ENCODE measurements at places on chromosomes 11 and 22.

GRCh38 chr22:48517039-48518030, 1310.3 kb downstream of the BRD1 start:
- no peak for DNase-seq

DNA sequence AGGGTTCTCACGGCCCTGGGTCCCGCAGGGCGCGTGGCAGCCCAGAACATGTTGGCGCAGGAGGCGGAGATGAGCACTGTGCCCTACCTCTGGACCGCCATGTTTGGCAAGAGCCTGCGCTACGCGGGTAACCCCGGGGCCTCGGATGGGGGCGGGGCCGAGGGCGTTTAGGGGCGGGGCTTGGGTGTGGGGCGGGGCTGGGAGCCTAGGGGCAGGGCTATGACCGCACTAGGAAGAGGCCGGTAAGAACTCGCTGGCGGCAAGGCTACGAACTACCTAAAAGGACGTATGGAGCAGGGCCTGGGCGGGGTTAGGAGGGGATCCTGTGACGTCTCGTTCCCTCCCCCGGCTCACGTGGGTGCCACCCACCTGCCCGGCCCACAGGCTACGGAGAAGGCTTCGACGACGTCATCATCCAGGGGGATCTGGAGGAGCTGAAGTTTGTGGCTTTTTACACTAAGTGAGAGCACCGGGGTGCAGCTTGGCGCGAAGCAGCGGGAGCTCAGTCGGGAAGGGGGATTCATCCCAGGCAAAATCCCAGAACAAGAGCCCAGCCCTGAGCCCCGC, 2.8 kb upstream of the LZTR1 start:
- DNase-seq: no peak

DNA sequence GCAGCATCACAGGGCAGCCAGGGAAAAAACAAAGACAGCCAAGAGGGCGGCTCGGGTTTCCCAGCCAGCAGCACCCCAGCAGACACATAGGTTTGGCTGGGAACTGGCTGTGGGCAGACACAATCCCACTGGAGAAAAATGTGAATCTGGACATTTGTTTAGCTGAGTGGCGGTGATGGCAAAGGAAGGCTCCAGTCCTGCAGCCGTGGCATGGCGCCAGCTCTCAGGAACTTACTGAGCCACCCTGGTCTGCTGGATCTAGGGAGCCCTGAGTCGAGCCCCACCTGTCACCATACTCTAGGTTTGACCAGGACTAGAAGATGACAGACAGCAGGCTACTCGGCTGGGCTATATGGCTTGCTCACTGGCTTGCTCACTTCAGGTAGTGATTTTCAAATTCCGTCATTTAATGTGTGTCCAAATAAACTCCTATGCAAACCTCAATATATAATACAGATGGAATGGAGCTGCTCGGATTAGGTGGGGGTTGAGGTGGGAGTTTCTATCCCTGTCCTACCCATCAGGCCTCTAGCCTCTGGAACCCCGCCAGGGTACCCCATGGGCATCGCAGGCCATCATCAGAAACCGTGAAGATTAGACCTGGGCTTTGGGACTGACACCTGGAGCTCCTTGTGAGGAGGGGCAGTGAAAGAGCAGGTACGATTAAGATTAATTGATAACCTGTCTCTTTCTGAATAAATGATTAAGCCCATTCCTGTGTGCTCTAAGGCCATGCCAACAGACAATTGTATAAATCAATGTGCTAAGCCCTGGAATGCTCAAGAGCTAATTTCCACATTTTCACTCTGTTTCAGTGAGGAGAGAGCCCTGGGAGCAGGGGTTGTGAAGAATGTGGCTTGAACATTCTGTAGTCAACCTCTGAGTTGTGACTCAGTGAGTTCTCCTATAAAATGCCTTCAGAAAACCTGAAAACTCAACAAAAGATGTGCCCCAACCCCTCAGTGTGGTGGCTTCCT, 42.5 kb downstream of the GALNT18 start:
- no peak for DNase-seq

- DNase-seq: no peak
These were observed 49.1 kb upstream of the LYVE1 start for GRCh38 chr11:10617551-10617950.

GRCh38 chr11:10906521-10906920, 48.7 kb upstream of the ZBED5 start:
- no peak for DNase-seq

GRCh38 chr11:10587388-10587787, 18.9 kb upstream of the LYVE1 start:
- no peak for DNase-seq

DNA sequence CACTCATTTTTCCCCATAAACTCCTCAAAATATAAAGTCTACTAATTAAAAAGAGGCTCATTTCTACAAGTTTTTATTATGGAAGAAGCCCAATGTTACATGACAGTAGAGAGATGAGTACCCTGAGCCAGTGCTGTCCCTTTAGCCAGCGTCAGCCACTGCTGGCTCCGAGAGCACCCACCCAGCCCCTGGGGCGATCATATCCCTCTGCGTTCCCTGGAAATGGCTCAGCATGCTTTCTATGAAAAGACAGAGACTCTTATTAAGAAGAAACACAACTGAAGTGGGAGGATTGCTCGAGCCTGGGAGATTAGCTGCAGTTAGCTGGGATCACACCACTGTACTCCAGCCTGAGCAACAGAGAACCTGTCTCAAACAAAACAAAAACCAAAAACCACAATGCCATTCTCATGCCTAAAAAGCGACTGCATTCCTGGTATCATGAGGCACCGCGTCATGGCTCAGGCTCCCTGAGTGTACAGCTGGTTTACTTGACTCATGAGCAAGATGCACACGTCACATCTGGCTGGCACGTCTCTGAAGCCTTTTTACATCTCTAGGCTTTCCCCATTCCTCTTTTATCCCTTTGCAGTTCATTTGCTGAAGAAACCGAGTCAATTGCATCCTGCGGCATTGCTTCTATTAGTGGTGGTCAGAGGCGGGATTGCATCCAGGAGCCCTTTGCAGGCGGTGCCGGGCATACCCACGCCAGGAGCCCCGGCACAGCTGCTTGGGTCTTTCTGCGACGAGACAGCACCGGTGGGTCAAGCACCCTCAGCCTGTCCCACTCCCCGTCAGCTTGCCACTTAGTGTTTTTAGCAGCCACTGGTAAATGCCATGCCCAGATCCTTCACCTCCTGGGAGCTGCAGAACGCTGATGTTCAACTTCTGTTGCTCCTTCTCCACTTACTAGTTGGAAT, 119.9 kb downstream of the CTTN start:
- DNase-seq: no peak

DNA sequence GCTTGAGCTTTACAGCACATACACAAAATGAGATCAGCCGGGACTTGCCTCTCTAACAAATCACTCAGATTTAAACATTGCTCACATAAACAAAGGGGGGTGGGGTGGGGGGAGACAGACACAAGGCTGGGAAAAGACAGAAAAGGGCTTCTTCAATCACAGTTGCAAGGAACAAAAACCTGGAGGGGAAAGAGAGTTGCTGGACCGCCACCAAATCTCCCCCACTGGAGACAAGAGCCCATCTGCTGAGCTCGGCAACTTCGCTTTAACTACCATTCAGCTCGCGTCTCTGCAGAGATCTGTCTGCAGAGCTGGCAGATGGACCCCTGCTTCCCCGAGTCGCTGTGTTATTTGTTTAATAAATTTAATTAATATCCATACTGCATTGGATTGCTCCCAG, 165.0 kb downstream of the RCN1 start:
- no peak for DNase-seq

Data from SHP77 treated with DMSO at 0.1 percent for 48 hours (cell line).